Anterior cingulate cortex (tissue), 58 donors: ENCODE measurements at places on chromosomes 16 and 17.

- no peak for DNase-seq
Measured at GRCh38 chr17:53142890-53143289, 679.8 kb upstream of the KIF2B start.

DNA sequence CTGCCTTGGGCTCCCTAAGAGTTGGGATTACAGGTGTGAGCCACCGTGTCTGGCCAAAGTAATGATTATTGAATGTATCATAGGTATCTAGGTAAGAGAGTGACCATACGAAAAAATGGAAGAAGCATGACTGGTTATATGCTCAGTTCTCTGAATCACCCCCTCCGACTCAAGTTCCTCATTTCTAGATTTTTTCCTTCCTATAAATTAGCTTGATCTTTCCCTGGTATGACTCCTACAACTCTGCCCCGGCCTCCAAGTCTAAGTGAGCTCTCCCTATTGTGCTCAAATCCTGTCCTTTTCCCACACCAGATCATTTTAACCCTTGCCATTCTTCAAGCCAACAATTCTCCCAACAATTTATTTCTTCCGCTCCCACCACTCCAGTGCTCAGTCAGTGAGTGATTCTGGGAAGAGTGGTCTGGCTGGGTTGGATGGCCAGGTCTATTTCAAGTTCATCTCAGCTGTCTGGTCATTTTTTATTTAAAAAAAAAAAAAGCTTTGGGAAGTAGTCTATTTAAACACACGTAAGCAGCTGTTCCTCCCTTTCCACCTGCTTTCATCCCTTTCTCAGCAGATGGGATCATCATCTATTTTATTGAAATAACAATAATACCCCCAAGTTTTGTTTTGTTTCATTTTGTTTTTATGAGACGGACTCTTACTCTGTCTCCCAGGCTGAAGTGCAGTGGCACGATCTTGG is 120.2 kb upstream of the HS3ST2 start:
- no peak for DNase-seq

DNA sequence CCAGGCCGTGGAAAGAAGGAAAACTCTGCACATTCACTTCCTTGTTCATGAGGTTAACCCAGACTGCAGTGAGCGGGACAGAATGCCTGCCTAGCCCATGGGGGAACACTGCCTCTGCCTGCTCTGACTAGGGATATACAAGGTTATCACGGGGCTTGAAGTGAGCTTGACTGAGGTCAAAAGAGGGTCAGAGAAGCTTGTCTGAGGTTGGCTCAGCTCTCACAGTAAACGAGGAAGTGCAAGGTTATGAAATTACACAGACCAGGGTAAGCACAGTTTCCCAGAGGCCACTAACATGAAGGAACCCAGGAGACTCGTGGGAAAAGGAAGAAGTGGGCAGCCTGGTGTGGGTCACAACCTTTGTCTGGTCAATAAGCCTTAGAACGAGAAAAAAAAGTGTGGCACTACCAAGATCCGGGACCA is 28.7 kb downstream of the HIC1 start:
- no peak for DNase-seq

DNA sequence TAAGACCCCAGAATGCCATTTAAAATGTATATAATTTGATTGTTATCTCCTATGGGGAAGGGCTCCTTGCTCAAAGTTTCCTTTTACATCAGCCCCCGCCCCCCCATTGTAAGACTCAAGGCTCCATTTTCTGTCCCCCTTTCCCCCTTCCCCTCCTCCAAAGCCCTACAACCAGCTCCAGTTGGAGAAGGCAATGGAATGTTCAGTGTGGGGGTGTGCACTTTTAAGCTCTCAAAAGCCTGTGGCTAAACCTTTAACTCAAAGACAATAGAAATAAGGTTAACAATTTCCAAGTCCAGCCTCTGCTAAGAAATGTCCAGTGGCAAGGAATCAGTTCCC is 114.7 kb downstream of the NOG start:
- DNase-seq = no peak

GRCh38 chr17:9228408-9229159 is 207.3 kb downstream of the NTN1 start:
- DNase-seq = no peak

GRCh38 chr16:31888735-31889134 is 15.1 kb downstream of the ZNF267 start:
- no peak for DNase-seq
